Common myeloid progenitor, CD34-positive (primary cell): ENCODE measurements at places on chromosomes 1 and 21.

DNA sequence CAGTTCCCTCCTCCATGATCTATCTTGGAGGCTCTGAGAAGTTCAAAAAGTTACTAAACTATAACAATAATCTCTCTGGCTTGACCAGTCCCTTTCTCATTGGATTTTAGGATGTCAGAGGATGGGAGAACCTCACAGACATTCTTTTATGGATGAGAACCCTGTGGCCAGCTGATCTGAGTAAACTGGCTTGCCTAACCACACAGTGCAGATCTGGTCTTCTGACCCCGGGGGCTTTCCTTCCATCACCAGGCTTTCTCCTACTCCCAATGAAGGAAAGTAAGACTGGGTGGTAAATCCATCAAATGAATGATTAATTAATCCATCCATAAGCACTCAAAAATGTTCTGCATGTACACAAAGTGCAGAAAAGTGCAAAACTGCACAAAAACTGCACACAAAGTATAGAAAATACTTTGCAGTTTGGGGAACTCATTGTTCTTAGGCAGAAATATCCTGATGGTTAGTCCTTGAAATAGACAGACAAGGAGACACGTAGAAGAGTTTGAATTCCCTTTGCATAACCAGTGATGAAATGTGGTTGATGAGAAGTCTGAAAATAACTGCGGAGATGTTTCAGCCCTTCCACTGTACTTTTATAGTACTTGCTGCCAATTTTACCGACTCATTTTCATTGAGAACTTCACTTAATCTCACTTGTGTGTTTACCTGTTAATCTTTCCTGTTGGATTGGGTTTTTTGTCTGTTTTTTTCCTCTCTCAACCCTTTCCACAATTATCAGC, 2.5 kb upstream of the F3 start:
- H3K36me3 ChIP-seq: no peaks in the 10 kb centered on the region
- no peak overlapping the region for H3K27ac ChIP-seq
- H3K4me3 ChIP-seq: no peak overlapping the region
- no peak for DNase-seq

DNA sequence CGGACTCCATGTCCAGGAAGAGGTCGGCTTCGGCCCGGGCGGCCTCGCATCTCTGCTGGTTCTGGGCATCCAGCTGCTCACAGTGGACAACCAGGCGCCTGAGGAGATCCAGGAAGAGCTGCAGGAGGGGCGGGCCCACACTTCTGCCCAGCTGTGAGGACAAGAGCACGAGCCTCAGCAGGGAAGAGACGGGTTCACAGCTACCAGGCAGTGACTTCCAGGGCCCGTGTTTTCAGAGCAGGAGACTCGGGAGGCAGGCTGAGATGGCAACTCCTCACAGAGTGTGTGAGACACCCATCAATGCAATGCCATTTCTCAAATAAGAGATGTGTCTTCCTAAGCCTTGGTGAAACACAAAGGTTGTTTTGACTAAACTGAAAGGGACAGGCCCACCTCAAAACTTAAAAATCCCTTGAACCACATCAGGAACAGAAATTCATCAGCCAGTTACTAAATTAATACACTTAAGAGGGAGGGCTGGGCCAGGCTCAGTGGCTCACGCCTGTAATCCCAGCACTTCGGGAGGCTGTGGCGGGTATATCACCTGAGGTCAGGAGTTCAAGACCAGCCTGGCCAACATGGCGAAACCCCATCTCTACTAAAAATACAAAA, 43.4 kb downstream of the URB1 start:
- H3K4me3 ChIP-seq: no peak overlapping the region
- no peak overlapping the region for H3K27ac ChIP-seq
- no peaks in the 10 kb centered on the region for H3K27me3 ChIP-seq
- DNase-seq: no peak
- H3K4me1 ChIP-seq: no peaks in the 10 kb centered on the region

- peaks cover under 1% of the 10 kb centered on the region for H3K36me3 ChIP-seq
- no peak overlapping the region for H3K27ac ChIP-seq
- no peak for DNase-seq
- peaks cover 15% of the 10 kb centered on the region for H3K4me1 ChIP-seq
Measured at GRCh38 chr1:88877382-88877825, 14.0 kb downstream of the GTF2B start.

DNA sequence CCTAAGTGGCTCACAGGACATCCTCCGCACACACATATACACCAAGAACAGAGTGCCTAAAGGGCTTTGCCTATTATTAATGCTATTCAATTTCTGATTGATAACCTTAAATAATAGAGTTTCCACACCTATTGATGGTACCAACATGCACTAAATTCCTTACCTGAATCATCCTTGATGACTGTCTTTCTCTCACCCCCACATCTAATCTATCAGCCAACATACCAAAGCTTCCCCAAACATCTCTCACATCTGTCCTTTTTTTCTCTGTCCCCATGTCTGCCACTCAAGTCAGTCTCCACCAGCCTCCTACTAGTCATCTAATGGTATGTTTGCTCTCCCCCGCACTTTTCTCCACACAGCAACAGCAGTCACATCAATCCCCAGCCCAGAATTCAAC, 174.4 kb downstream of the DSCAM start:
- no peak overlapping the region for H3K4me3 ChIP-seq
- no peak overlapping the region for H3K27ac ChIP-seq
- H3K36me3 ChIP-seq: no peaks in the 10 kb centered on the region
- H3K27me3 ChIP-seq: no peaks in the 10 kb centered on the region

DNA sequence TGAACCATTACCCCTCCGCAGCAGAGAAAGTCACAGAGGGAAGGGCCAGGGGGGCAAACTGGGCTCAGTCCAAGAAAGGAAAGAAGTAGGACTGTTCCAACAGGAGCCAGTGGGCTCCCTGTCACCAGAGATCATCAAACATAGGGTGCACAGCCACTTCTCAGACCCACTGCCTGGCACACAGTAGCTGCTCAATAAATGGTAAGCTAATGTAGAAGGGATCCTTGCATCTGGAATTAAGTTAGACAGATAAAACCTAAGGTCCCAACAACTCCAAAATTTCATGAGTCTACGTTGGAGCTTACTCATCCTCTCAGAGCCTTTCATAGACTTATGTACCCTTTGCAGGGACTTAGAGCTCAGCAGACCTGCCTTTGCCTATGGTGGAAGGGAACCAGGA, 3.5 kb downstream of the BLACAT1 start:
- H3K4me1 ChIP-seq: peaks cover 3% of the 10 kb centered on the region
- H3K36me3 ChIP-seq: no peaks in the 10 kb centered on the region

- H3K4me1 ChIP-seq: peaks cover 12% of the 10 kb centered on the region
- no peak for DNase-seq
- no peaks in the 10 kb centered on the region for H3K36me3 ChIP-seq
- H3K27me3 ChIP-seq: no peaks in the 10 kb centered on the region
- H3K27ac ChIP-seq: no peak overlapping the region
Measured at GRCh38 chr1:210688512-210689234, 360.0 kb downstream of the HHAT start.

DNA sequence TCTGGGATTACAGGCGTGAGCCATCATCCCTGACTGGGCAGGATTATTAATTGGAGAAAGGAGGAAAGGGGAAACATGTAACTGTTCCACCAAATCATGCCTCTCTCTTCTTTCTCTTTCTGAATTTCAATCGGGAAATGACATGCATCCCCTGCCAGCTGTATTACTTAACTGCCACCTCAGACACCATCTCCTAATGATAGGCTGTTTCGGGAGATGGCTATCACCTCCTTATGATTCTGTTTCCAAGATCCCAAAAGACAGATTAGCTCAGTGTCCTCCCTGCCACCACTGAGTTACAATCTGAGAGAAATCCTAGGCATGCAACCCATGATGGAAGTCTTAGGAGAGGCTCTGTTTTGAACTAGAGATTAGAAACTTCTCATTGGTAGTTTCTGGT, 67.5 kb downstream of the MIS18A start:
- H3K36me3 ChIP-seq: no peaks in the 10 kb centered on the region
- H3K4me3 ChIP-seq: no peak overlapping the region
- no peak overlapping the region for H3K27ac ChIP-seq
- DNase-seq: no peak

GRCh38 chr1:90114521-90115141, 119.7 kb downstream of the ZNF326 start:
- H3K4me3 ChIP-seq: no peak overlapping the region
- no peaks in the 10 kb centered on the region for H3K4me1 ChIP-seq
- DNase-seq: peak; percentile 66
- no peak overlapping the region for H3K27ac ChIP-seq

DNA sequence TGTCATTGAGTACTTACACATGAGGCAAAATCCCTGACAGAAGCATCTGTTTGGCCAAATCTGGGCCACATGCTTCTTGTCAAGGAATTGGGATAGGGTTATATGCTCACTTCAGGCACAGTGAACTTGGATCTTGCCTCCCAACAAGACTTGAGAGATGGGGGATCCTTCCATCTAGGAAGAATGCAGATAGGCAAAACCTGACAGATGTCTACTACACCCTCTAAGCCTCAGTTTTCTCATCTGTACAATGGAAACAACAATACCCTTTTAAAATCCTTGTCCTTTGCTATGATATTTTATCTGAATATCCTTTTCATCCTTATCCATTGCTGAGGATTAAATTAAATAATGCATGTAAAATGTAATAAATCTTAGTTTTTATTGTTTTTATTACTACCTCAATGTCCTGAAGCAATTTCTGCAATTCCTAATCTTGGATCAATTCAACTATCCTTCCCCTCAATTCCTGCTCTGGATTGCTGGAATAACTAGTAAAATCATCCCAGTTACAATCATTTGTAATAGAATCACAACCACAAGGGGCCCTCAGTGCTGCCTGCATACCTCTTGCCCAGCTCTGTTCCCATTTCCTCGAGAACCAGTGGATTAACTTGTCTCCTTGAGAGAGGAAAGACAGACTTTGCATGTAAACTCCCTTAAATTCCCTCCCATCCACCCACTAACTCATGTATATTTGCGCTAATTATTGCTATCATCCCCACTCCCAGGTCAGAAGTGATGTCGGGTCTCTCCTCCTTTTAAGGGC, 8.1 kb upstream of the XPR1 start:
- no peak for DNase-seq
- H3K4me1 ChIP-seq: no peaks in the 10 kb centered on the region
- no peaks in the 10 kb centered on the region for H3K27me3 ChIP-seq
- no peaks in the 10 kb centered on the region for H3K36me3 ChIP-seq
- no peak overlapping the region for H3K27ac ChIP-seq
- H3K4me3 ChIP-seq: no peak overlapping the region

- H3K27me3 ChIP-seq: no peaks in the 10 kb centered on the region
- no peak overlapping the region for H3K4me3 ChIP-seq
- H3K27ac ChIP-seq: no peak overlapping the region
- no peaks in the 10 kb centered on the region for H3K36me3 ChIP-seq
- H3K4me1 ChIP-seq: no peaks in the 10 kb centered on the region
Measured at GRCh38 chr1:237700181-237700580, 190.5 kb downstream of the ZP4 start.

GRCh38 chr1:5725406-5725805, 266.8 kb downstream of the NPHP4 start:
- peaks cover 2% of the 10 kb centered on the region for H3K27me3 ChIP-seq
- H3K4me1 ChIP-seq: no peaks in the 10 kb centered on the region
- H3K36me3 ChIP-seq: no peaks in the 10 kb centered on the region
- no peak overlapping the region for H3K4me3 ChIP-seq

GRCh38 chr1:153790313-153790965, 15.2 kb downstream of the SLC27A3 start:
- H3K4me1 ChIP-seq: peaks cover 7% of the 10 kb centered on the region
- no peaks in the 10 kb centered on the region for H3K27me3 ChIP-seq
- H3K4me3 ChIP-seq: no peak overlapping the region
- peak; percentile 90 for DNase-seq
- H3K36me3 ChIP-seq: no peaks in the 10 kb centered on the region

- no peak for DNase-seq
- H3K4me3 ChIP-seq: no peak overlapping the region
- no peaks in the 10 kb centered on the region for H3K4me1 ChIP-seq
- H3K27ac ChIP-seq: no peak overlapping the region
- H3K36me3 ChIP-seq: no peaks in the 10 kb centered on the region
- no peaks in the 10 kb centered on the region for H3K27me3 ChIP-seq
Measured at GRCh38 chr1:222924136-222924706, 109.4 kb downstream of the DISP1 start.

GRCh38 chr1:923991-924655, 400 bp downstream of the SAMD11 start:
- H3K4me1 ChIP-seq: peaks cover 60% of the 10 kb centered on the region
- no peak overlapping the region for H3K27ac ChIP-seq
- DNase-seq: no peak
- peak overlapping the region; percentile 71 for H3K4me3 ChIP-seq
- no peaks in the 10 kb centered on the region for H3K36me3 ChIP-seq
- H3K27me3 ChIP-seq: peaks cover 74% of the 10 kb centered on the region

DNA sequence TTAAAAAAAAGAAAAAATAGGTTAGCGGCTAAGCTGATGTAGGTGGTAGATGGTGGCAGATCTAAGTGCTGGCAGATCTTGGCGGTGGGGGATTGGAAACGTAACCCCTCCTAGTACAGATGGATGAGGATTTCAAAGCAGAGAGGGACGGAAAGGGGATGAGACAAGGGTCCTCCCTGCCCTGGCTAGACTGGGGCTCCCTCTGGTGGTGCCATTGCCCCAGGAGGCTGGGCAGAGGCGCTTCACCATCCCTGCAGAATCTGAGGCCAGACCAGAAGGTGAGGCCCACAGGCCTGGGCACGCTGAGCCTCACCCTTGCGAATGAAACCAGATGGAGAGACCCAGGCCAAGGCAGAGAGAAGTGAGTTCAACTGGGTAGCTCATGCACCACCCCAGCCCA, 7.0 kb upstream of the PLEKHA6 start:
- H3K36me3 ChIP-seq: no peaks in the 10 kb centered on the region
- H3K27me3 ChIP-seq: no peaks in the 10 kb centered on the region

DNA sequence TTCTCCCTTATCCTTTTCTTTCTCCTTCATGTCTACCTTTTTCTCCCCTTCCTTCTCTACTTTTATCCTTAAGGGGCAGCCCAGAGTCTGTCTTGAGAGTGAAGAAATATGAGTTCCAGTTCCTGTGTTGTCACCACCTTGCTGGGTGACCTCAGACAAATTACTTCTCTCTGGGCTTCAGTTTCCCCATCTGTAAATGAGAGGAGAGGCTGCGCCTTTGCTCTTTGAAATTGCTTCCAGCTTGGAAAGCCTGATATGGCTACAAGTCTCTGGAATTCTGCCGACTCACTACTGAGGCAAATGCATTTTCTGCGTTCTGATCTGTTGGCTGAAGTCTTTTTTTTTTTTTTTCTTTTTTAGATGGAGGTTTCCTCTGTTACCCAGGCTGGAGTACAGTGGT, 119.2 kb downstream of the SYF2 start:
- no peaks in the 10 kb centered on the region for H3K4me1 ChIP-seq
- H3K36me3 ChIP-seq: no peaks in the 10 kb centered on the region
- H3K4me3 ChIP-seq: no peak overlapping the region
- DNase-seq: no peak
- H3K27ac ChIP-seq: no peak overlapping the region

DNA sequence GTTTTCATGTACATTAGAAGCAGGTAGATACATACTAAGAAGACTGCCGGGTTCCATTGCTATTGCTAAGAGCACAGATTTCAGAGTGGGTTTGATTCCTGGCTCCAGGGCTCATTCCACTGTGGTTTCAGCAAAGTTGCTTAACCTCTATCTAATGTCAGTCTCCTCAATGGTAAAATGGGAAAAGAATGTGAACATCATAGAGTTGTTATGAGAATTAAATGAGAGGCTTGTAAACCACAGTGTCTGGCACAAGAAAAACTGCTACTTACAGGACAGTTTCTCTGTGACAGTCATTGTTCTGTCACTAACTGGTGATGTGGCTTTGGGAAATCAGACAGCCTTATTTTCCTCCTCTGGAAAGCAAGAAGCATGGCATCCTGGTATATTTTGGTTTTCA, 10.7 kb upstream of the PLXNA2 start:
- no peak for DNase-seq
- H3K4me3 ChIP-seq: no peak overlapping the region
- H3K4me1 ChIP-seq: no peaks in the 10 kb centered on the region
